GF-D8 (cell line): ENCODE measurements at places on chromosomes 2 and 18.

GRCh38 chr2:233799087-233799665, 21.0 kb downstream of the MROH2A start:
- DNase-seq = no peak

DNA sequence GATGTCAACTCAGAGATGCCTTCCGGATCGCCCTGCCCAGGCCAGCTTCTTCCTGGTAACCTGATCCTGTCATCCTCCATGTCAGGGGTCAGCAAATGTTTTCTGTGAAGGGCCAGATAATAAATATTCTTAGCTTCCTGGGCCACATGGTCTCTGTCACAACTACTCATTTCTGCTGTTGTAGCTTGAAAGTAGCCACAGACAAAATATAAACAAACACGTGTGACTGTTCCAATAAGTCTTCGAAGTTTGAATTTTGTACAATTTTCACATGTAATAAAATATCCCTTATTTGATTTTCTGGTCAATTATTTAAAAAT, 35.8 kb downstream of the ANXA4 start:
- no peak for DNase-seq

DNA sequence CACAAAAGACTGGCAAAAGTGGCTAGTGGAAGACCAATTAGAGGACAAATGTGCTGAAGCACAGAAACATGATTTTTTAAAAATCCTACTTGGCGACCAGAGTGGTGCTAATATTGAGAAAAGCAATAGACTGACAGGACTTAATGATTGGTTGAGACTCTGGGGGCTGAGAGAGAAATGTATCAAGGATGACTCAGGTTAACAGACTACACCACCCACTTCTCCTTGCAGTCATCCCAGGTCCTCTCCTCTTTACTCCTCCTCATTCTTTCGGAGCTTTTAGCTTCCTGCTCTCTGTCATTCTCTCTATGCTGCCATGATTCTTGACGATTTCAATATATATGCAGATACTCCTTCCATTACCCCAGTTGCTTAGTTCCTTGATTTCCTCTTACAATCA, 54.6 kb upstream of the CYTIP start:
- DNase-seq = no peak

GRCh38 chr18:76377359-76377756, 117.7 kb downstream of the ZNF516 start:
- DNase-seq = no peak

DNA sequence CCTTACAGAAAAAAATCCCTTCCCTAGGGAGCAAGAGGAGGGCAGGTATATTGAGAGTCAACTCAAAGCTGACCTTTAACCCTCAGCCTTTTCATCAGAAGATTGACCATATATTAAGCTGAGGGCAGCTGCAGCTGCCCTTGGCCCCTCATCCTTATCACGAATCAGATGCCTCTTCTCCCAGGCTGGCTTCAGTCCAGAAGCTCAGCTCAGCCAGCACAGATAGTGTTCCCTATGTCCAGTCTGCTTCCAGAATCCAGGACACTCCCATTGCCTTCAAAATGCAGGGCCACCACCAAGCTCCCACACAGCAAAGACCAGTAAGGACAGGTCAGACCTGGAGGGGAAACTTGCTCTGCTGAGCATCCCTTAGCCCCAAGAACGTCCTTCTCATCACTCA, 146.1 kb downstream of the BCL11A start:
- no peak for DNase-seq
